Occipital lobe (tissue), 3 donors: ENCODE measurements at places on chromosomes 1 and 21. TPM values are rescaled to one million over a fixed set of nuclear protein-coding genes. Genes with fewer than 3 reads are reported as not detected.

DNA sequence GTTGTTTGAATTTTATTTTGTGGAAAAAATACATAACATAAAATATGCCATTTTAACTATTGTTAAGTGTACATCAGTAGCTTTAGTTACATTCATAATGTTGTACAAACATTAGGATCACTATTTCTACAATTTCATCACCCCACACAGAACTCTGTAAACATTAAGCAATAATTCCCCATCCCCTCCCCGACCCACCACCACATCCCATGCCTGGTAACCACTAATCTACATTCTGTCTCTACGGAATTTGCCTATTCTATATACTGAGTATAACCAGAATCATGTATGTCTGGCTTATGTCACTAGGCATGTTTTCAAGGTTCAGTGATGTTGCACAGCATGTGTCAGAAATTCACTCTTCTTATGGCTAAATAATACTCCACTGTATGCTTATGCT lies 47.7 kb downstream of the CDC42BPA start:
- DNase-seq, result no peak

DNA sequence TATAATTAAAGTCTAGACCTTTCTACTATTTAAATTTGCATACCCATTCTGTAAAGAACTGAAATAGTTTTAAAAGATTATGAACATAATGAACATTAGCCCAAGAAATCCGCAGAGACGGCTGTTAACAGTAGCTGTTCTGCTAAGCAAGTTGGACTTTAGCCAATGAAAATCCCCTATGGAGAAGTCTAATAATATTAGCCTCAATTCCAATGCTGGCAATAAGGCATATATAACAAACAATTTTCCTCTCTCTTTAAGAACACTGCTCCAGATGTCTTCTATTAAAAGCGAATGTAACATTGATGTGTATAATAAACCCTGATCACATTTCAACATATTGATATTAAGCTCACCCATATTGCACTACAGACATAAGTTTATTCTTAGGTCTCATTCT lies 221.3 kb upstream of the KCTD3 start:
- DNase-seq, result no peak

DNA sequence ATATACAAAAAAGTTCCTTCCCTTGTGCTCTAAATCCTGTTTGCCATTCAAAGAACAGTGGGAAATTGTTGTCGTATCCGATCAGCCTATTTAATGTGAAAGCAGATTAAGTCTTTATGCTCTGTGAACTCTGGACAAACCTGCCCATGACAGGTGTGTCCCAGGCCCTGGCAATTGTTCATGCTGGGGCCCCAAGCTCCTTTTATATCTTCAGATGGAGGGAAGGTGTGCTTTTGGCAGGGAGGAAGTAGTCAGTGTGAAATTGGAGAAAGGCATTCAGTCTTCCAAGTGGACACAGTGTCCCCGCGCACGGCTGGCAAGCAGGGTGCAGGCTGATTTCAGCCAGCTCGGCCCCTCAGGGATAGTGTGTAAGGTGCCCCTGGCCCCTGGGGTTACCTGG lies 135.1 kb upstream of the F3 start:
- DNase-seq, result no peak

DNA sequence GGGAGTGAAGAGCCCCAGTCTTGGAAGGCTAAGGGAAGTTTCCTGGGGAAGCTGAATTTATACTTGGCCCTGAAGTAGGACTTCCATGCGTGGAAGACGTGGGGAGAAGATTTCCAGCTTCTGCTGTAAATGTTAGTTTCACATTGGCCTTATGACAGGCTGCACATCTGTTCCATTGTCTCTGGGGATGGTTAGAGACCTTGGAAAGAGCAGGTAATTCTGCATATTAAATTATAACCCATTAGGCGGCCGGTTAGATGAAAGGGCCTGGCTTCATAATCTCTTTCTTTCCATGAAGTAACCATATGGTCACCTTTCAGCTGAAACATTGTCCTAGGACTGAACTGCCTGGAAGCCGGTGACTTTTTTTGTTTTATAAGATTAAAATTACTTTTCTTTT lies 37.5 kb downstream of the DPT start:
- DNase-seq, result no peak

CCDC17 gene
- total RNA-seq, result 0.47 TPM

DNA sequence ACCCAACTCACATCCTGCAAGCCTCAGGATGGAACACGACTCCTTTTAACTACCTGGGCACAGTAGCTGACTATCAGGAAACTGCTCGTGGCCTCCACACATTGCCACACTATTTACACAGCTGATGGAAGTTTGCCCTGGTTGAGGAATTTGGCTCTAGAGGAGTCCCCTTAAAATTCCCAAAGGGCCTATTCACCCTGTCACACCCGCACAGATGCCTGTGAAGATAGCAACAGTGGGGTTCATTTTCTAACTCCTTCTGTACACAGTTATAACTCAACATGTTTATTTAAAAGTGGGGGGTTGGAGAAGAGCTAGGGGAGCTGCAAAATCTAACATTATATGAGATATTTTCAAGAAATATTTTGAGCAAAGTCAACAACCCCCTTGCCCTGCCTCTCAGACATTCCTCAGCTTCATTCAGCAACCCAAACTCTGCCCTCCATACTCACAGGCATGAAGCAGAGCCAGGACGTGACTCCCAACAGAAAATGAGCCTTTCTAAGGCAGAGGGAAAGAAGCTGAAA lies 35.8 kb upstream of the CCN1 start:
- DNase-seq, result no peak

- no peak for DNase-seq
Measured at GRCh38 chr21:43590194-43590593, 69.1 kb downstream of the HSF2BP start.

MXRA8 gene
- total RNA-seq, result 11.5 TPM
